Pericardium fibroblast (primary cell): ENCODE measurements at places on chromosomes 2 and 18. TPM values are rescaled to one million over a fixed set of nuclear protein-coding genes. Genes with fewer than 3 reads are reported as not detected.

The PAX3 gene
- total RNA-seq, result not detected in 2 replicates

The CRACDL gene
- total RNA-seq, result under 0.01 and 0.12 TPM in 2 replicates

The TMEFF2 gene
- 0.70 and 5.4 TPM in 2 replicates for total RNA-seq

The RNU2-63P gene
- total RNA-seq, result 106 TPM in 1 of 2 replicates, not detected in the other

The PDE1A gene
- 20.9 and 90.7 TPM in 2 replicates for total RNA-seq

The CDH2 gene
- 26.9 and 59.0 TPM in 2 replicates for total RNA-seq

The CAPN10 gene
- total RNA-seq, result 13.7 and 13.9 TPM in 2 replicates

The RPL31 gene
- 1,697 and 2,108 TPM in 2 replicates for total RNA-seq

The MRPS9 gene
- 13.2 and 13.4 TPM in 2 replicates for total RNA-seq

The SAP130 gene
- total RNA-seq, result 4.7 and 5.4 TPM in 2 replicates

The HJURP gene
- total RNA-seq, result 1.8 and 4.9 TPM in 2 replicates

The LRRTM1 gene
- total RNA-seq, result 0.23 TPM in 1 of 2 replicates, not detected in the other

The IL36A gene
- total RNA-seq, result not detected in 2 replicates

The VWC2L gene
- not detected in 2 replicates for total RNA-seq

The CNDP2 gene
- total RNA-seq, result 36.2 and 48.2 TPM in 2 replicates
